ENCODE measurements at places on chromosomes 5 and 9.

- DNase-seq: no peak
Observed at GRCh38 chr9:110768886-110769285, 100.3 kb downstream of the MUSK start.

DNA sequence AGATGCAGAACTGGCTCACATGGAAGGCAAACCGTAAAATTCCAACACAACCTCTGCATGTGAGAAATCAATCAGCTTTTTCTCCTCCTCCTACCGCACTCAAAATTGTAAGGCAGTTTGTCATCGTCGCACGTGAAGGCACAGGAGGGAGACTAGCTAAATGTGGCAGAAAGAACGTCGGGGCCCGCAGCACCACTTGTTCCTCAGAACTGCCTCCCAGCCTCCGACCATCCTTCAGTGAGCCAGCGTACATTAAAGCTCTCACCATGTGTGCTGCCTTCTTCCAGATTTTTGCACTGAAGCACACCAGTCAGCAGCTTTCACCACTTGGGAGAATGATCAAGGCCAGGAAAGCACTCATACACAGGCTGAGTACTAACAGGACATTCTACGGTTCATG lies 105.9 kb downstream of the RFX3 start:
- no peak for DNase-seq

GRCh38 chr9:100670719-100671118 lies 92.8 kb downstream of the CAVIN4 start:
- no peak for DNase-seq

DNA sequence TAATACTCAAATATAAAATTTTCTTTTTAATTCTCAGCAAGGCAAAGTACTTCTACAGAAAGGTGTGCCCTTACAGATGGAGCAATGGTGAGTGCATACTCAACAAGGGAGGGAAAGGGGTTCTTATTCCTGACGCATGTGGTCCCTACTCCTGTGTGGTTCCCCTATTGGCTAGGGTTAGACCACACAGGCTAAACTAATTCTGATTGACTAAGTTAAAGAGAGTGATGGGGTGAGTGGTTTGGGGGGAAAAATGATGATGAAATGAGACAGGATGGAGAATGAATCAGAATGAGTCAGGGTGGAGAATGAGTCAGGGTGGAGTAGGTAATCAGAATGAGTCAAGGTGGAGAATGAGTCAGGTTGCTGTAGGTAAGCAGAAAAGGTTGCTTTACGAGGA lies 22.9 kb upstream of the HMGCS1 start:
- no peak for DNase-seq

DNA sequence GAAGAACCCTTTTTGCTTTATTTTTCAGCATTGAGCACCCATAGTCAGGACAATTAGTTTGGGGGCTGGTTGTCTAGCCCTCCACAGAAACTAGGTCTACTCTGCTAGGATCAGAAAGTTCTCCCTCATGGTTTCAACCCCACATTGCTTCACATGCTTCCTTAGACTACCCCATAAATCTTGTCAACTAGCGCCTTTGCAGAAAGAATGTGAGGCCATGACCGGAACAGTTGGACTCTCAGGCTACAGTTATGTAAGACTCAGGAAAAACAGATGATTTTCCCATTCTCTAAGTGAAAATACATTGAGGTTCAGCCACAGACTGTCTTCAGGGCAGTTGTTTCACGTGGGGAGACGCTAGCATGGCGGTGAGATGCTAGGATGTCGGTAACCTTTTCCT lies 255.6 kb downstream of the NR3C1 start:
- no peak for DNase-seq

- DNase-seq: no peak
Observed at GRCh38 chr5:32030686-32031085, 143.4 kb downstream of the GOLPH3 start.

GRCh38 chr5:24621792-24622191 lies 23.0 kb downstream of the CDH10 start:
- no peak for DNase-seq

DNA sequence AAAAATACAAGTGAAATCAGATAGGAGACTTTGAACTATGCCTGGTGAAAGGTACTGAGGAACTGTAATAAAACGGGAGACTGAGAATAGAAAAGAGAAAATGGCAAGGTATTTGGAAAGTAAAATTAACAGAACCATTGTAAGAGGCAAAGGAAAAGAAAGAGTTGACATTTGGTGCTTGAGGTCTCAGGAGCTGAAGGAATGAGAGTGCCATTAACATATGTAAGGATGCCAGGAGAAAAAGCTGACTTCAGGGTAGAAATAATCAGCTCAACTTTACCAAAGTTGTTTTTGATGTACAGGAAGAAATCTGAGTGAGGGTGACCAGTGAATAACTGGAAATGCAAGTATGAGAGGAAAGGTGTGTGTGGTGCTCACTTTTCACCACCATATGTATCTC lies 69.4 kb downstream of the TMEM167A start:
- DNase-seq: no peak

- no peak for DNase-seq
Observed at GRCh38 chr9:131546336-131547084, 1.2 kb downstream of the PRRT1B start.

GRCh38 chr5:969408-969839 lies 39.2 kb upstream of the NKD2 start:
- no peak for DNase-seq

DNA sequence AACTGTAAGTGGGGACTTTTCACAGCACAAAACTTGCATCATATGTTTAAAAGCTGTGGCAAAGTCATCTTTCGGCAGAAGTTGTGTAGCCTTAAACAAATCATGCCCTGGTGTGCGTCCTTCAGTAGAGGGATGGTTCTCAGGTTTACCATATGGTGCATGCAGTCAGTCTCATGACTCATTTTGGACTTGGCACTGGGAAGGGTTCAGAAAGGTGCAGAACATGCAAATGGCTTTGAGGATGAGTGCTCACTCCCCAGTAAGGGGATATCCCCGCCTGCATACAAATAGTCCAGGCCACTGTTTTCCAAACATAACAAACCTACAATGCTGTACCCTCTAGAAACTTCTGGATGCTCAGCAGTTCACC lies 260.3 kb downstream of the NDUFS4 start:
- no peak for DNase-seq

- DNase-seq: no peak
Observed at GRCh38 chr9:128251732-128252100, 24.1 kb downstream of the GOLGA2 start.

DNA sequence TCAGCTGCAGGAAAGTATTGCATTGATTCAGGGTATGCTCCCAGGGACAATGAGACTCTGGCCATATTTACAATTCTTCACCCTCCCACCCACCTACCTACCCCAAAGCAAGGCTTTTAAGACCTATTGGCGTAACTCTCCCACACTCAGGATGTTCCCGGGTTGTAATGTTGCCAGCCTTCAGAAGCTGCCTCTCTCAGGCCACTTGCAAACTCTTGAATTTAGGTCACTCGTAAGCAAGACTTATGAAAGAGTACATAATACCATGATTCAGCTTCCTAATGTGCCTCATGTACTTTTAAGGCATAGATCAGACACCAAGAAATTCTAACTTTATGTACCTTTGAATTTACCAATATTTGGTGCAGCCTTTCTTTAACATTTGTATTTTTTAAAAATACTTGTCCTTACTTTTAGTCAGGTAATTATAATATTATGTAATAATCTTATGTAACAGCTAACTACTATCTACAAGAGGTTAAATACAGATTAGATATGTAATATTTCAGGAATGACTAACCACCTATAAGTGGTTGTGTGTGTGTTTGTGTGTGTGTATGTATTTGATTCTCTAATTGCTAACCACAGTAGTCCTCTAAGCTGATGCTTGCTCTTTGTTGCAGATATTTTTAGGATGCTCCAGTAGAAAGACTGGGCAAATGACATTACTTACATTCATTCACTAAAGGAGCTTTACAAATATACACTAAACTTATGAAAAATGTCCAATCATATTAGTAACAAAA lies 630.5 kb upstream of the MEF2C start:
- DNase-seq: no peak
